T-helper 1 cell treated with Interleukin-12 subunit alpha and Interleukin-12 subunit beta and Interleukin-4 antibody, amounts not matched to agents 30 ng/mL and 1 ng/mL, for 36 hours (primary cell): ENCODE measurements at places on chromosomes 7 and 10. TPM values are rescaled to one million over a fixed set of nuclear protein-coding genes. Genes with fewer than 3 reads are reported as not detected.

ICA1 gene
- 0.95 and 2.0 TPM in 2 replicates for total RNA-seq

WEE2 gene
- 0.12 and 0.15 TPM in 2 replicates for total RNA-seq

FMC1 gene
- total RNA-seq: 3.9 and 4.6 TPM in 2 replicates

SLC26A5 gene
- total RNA-seq: not detected in 2 replicates

H2BK1 gene
- total RNA-seq: 0.66 TPM in 1 of 2 replicates, not detected in the other

EBF3 gene
- total RNA-seq: not detected in 2 replicates

CHRM2 gene
- not detected in 2 replicates for total RNA-seq

TCERG1L gene
- total RNA-seq: 0.07 TPM in 1 of 2 replicates, not detected in the other

NUTM2A gene
- 0.12 and 0.80 TPM in 2 replicates for total RNA-seq

KEL gene
- total RNA-seq: 0.51 and 0.76 TPM in 2 replicates
